Naive thymus-derived CD4-positive, alpha-beta T cell (primary cell): ENCODE measurements at places on chromosomes 2 and 18. TPM values are rescaled to one million over a fixed set of nuclear protein-coding genes. Genes with fewer than 3 reads are reported as not detected.

DNA sequence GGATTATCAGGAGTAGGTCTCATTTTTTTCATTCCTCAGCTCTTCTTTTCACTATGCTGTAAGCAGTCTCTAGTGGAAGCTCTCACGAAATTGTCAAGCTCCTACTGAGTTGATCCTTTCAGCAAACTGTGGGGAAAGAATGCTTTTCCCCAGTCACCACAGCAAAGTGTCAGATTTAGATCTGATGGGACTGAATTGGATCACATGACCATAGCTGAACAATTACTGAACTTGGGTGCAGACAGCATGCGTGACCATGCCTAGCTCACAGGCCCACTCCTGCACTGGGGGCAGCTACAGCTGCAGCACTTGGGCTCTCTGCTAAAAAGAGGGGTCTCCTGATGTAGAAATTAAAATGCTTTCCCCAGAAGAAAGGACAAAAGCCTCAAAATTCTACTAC lies 3.1 kb downstream of the ARHGAP15 start:
- peak overlapping the region; percentile 84 for H3K27ac ChIP-seq
- no peaks in the 10 kb centered on the region for H3K27me3 ChIP-seq
- H3K4me1 ChIP-seq = peaks cover 16% of the 10 kb centered on the region
- no peak for DNase-seq
- no peaks in the 10 kb centered on the region for H3K36me3 ChIP-seq

GRCh38 chr2:142989273-142990204 lies 112.1 kb downstream of the KYNU start:
- H3K4me3 ChIP-seq = no peak overlapping the region
- H3K4me1 ChIP-seq = no peaks in the 10 kb centered on the region
- H3K36me3 ChIP-seq = no peaks in the 10 kb centered on the region
- no peak overlapping the region for H3K27ac ChIP-seq
- no peaks in the 10 kb centered on the region for H3K27me3 ChIP-seq

- no peak overlapping the region for H3K4me3 ChIP-seq
- DNase-seq = no peak
- H3K27me3 ChIP-seq = no peaks in the 10 kb centered on the region
- no peaks in the 10 kb centered on the region for H3K4me1 ChIP-seq
- H3K27ac ChIP-seq = no peak overlapping the region
Observed at GRCh38 chr2:27856386-27856785, 33.8 kb downstream of the RBKS start.

DNA sequence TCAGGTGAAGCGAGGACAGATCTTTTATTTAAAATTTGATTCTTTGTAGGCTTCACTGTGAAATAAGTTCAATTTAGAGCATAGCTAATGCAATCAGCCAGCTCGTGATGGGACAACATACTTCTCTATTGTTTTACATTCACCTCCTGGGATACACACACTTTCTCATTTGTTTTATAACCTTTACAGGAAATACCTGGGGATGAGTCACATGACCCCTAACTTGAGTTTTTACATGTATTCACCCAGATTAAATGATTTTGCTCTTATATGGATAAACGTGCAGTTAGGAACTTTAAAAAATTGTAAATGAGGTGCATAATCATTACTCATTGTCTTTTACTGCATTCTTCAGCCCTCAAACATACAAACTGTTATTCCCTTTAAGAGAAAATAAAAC lies 152.1 kb downstream of the NEDD4L start:
- DNase-seq = no peak
- H3K36me3 ChIP-seq = no peaks in the 10 kb centered on the region
- no peaks in the 10 kb centered on the region for H3K4me1 ChIP-seq
- H3K27me3 ChIP-seq = no peaks in the 10 kb centered on the region

The FEV gene
- not detected for total RNA-seq

DNA sequence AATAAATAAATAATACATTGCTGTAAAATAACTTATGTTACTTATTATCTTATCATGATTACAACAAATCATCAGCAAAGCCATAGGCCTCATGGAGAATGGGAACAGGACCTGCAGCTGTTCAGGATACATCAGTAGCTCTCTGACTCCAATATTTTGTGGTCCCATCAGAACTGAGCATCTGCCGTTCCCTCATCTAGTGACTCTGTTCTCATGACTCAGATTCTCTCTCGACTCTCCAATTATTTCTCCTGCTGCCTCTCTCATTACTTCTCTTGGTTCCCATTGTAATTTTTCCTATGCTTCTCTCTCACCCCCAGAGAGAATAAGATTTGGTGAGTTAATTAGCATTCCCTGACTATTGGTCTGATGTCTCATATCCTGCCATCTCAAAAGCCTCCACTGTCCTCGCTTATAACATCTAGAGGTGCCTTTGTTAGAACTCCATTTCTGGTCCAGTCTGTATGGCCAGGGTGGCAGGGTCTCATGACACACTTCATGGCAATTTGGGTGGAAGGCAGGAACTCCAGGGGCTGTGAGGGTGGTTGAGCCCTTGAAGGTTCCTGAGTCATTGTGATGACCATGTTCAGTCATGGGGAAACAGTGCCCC lies 78.0 kb upstream of the TANC1 start:
- H3K4me3 ChIP-seq = no peak overlapping the region
- H3K27ac ChIP-seq = no peak overlapping the region
- no peaks in the 10 kb centered on the region for H3K27me3 ChIP-seq
- DNase-seq = no peak
- no peaks in the 10 kb centered on the region for H3K4me1 ChIP-seq

GRCh38 chr2:98026292-98026691 lies 30.5 kb upstream of the TMEM131 start:
- peaks cover 9% of the 10 kb centered on the region for H3K4me1 ChIP-seq
- H3K4me3 ChIP-seq = no peak overlapping the region
- H3K27ac ChIP-seq = no peak overlapping the region
- H3K27me3 ChIP-seq = no peaks in the 10 kb centered on the region
- DNase-seq = no peak
- H3K36me3 ChIP-seq = no peaks in the 10 kb centered on the region
